Tibial nerve (tissue), 4 donors: ENCODE measurements at places on chromosomes 3 and 15.
A peak's percentile ranks its signal among the peaks of the same experiment; 100 is the strongest.

DNA sequence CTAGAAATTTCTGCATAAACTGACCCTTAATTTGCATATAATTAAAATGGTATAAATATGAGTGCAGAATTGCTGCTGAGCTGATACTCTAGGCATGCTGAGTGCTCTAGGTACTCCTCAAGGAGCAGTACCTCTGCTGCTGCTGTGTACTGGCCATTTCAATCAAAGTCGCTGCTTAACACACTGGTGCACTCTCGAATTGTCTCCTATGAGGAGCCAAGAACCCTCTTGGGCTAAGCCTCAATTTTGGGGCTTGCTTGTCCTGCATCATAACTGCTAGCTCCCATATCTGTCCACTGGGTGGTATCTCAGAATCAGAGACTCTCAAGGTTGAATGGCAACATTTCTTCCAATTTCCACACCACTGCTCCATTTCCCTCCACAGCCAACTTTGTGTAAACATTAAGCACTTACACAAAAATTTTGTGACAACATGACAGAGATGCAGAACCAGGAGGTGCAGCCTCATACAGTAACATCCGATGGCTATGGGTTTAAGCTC, 82.5 kb downstream of the XXYLT1 start:
- DNase-seq: no peak

GRCh38 chr3:45689787-45690145, 570 bp downstream of the SACM1L start:
- DNase-seq: no peak

- peak; percentile 12 for DNase-seq
Measured at GRCh38 chr3:158668506-158668905, 3.9 kb downstream of the LXN start.

GRCh38 chr15:90994059-90994416, 297 bp downstream of the PRC1 start:
- no peak for DNase-seq

- DNase-seq: no peak
Measured at GRCh38 chr15:80709542-80709941, 14.4 kb downstream of the ABHD17C start.

DNA sequence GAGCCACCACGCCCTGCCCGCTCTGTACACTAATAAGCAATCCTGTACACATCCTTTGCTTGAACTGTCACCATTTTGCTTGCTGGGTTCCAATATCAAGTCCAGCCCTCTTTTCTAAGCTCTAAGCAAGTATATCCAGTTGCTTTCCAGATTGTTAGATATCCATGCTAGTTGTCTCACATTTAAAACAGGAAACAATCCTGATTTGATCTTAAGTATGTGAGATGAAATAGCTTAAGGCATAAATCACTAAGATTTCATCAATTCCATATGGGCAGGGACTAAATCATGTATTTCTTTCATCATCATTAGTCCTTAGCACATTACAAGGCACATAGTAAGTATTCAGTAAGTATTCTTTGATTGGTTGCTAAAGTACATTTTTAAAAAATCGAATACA, 16.2 kb downstream of the ATP11B start:
- no peak for DNase-seq

DNA sequence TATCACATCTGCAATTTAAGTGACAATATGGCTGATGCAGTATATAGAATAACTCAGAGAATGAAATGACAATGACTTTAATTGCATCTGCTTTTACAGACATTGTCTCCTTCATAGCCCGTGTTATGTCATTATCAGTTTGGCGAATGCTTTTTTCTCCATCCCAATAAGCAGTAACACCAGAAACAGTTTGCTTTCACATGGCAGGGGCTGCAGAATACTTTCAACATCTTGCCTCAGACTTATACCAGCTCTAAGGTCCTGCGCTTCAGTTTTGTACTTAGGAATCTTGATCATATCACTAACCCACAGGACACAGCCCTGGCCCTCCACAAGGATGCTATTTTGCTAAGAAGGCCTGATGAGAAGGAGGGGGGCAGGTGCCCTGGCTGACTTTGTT, 49.9 kb upstream of the SPESP1 start:
- no peak for DNase-seq

GRCh38 chr3:77134769-77135168, 94.9 kb downstream of the ROBO2 start:
- DNase-seq: no peak
